T-helper 1 cell treated with Interleukin-12 subunit alpha and Interleukin-12 subunit beta and Interleukin-4 antibody, amounts not matched to agents 30 ng/mL and 1 ng/mL, for 36 hours (primary cell): ENCODE measurements at places on chromosomes 6 and 20. TPM values are rescaled to one million over a fixed set of nuclear protein-coding genes. Genes with fewer than 3 reads are reported as not detected.

The CCDC170 gene
- 0.02 TPM in 1 of 2 replicates, not detected in the other for total RNA-seq

The SLC17A3 gene
- total RNA-seq = 0.59 and 0.66 TPM in 2 replicates

The CEP57L1 gene
- 14.5 and 15.8 TPM in 2 replicates for total RNA-seq

The STMND1 gene
- total RNA-seq = not detected in 2 replicates

The BMP7 gene
- 0.80 TPM in 1 of 2 replicates, not detected in the other for total RNA-seq

The HS3ST5 gene
- not detected in 2 replicates for total RNA-seq

The PNPLA1 gene
- not detected in 2 replicates for total RNA-seq

The CARMIL1 gene
- 1.9 and 2.1 TPM in 2 replicates for total RNA-seq

The SLC17A1 gene
- total RNA-seq = 0.15 TPM in 1 of 2 replicates, not detected in the other

The HIVEP2 gene
- total RNA-seq = 27.0 and 31.0 TPM in 2 replicates

The ROMO1 gene
- 86.0 and 91.8 TPM in 2 replicates for total RNA-seq

The TRDN gene
- total RNA-seq = not detected in 2 replicates

The TGM6 gene
- not detected in 2 replicates for total RNA-seq

The C6orf62 gene
- total RNA-seq = 118 and 123 TPM in 2 replicates

The B3GAT2 gene
- not detected in 2 replicates for total RNA-seq

The ZSCAN31 gene
- 0.56 and 1.3 TPM in 2 replicates for total RNA-seq

The COL21A1 gene
- total RNA-seq = not detected in 2 replicates

The HSPA12B gene
- not detected in 2 replicates for total RNA-seq

The LAMA2 gene
- total RNA-seq = 0.25 and 0.93 TPM in 2 replicates

The PAK5 gene
- total RNA-seq = not detected in 2 replicates

The APOBEC2 gene
- not detected in 2 replicates for total RNA-seq

The SNAP25 gene
- 0.39 and 0.44 TPM in 2 replicates for total RNA-seq

The FKBP5 gene
- 64.0 and 64.4 TPM in 2 replicates for total RNA-seq

The PNLDC1 gene
- total RNA-seq = 0.59 and 0.74 TPM in 2 replicates

The UNC93A gene
- not detected in 2 replicates for total RNA-seq

The ARG1 gene
- not detected in 2 replicates for total RNA-seq

The FGD2 gene
- total RNA-seq = 5.6 and 7.6 TPM in 2 replicates

The ENPP4 gene
- total RNA-seq = 6.8 and 6.9 TPM in 2 replicates

The GABRR1 gene
- not detected in 2 replicates for total RNA-seq

The IMPG1 gene
- not detected in 2 replicates for total RNA-seq
